ENCODE measurements at places on chromosomes 13 and 19. TPM values are rescaled to one million over a fixed set of nuclear protein-coding genes. Genes with fewer than 3 reads are reported as not detected.

The CLEC17A gene
- not detected for total RNA-seq

DNA sequence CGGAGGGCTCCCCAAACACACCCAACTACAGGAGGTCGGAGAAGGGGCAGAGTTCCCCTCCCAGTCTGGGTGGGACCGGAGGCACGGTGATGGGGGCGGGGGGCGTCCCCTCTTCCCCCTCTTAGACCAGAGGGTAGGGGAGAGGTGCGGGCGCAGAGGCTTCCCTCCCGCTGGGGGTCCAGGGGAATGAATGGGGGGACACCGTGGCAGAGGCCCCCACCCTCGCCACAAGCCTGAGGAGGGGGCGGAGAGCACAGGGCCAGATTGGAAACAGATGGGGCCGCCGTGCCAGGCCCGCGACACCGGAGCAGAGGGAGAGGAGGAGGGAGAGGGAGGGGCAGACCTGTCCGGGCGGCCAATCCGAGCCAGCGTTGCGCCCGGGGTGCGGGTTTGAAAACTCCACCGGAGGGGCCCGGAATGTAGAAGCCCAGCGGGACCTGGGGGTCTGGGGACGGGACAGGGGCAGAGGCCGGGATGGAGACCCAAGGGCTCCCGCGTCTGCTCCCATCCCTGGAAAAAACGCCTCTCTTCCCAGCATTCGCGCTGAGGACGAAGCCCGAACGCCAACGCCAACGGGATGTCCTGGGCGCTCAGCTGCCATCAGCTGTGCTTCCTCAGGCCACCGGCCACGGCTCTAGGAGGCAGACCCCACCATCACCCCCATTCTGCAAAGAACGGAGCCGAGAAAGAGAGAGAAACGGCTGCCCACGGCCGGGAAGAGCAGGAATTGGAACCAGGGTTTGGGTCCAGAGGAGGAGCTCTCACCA, 46.8 kb downstream of the PTPRS start:
- peaks cover 17% of the 10 kb centered on the region for H3K27me3 ChIP-seq
- H3K36me3 ChIP-seq: no peaks in the 10 kb centered on the region
- H3K4me3 ChIP-seq: no peak overlapping the region
- H3K27ac ChIP-seq: no peak overlapping the region

DNA sequence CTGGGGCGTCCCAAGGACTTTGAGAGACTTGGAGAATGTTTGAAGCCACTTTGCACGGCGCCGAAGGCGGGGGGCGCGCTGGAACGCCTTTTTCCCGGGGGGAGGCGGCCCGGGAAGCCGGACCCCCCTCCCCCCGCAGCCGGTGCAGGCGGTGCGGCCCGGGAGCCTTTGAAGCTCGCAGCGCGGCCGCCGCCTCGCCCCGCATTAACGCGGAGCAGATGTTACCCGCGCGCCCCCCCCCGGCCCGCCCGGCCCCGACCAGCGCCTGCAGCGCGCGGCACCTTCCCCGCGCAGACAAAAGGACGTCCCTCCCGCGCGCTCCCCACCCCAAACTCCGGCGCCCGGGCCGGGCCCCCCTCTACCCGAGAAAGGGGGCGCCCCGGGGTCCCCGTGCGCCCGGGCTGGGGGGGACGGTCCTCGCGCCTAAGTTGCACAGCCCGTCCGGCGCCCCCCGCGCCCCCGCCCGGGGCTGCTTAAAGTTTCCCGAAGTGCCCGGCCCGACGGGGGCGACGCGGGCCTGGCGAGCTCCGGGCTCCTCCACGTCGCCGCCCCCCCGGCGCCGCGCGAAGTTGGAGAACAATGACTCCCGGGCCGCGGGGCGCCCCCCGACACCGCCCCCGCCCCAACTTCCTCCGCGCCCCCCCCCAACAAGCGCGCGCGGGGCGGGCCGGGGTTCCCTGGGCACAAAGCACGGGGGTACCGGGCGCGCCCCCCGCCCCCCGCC, 685 bp downstream of the TCF3 start:
- H3K27me3 ChIP-seq: no peaks in the 10 kb centered on the region
- peak overlapping the region; percentile 94 for H3K4me3 ChIP-seq
- H3K36me3 ChIP-seq: peaks cover 16% of the 10 kb centered on the region

The GIPC3 gene
- total RNA-seq: 0.36 TPM

- H3K4me1 ChIP-seq: no peaks in the 10 kb centered on the region
- peaks cover 28% of the 10 kb centered on the region for H3K27me3 ChIP-seq
- H3K27ac ChIP-seq: no peak overlapping the region
- DNase-seq: no peak
- H3K36me3 ChIP-seq: no peaks in the 10 kb centered on the region
Observed at GRCh38 chr13:30486230-30487074, 20.7 kb upstream of the HMGB1 start.

- H3K27me3 ChIP-seq: peaks cover 21% of the 10 kb centered on the region
- no peak overlapping the region for H3K4me3 ChIP-seq
- H3K4me1 ChIP-seq: no peaks in the 10 kb centered on the region
- no peak overlapping the region for H3K27ac ChIP-seq
- DNase-seq: no peak
Observed at GRCh38 chr13:21465710-21466160, 6.6 kb upstream of the ZDHHC20 start.
